ENCODE measurements at places on chromosomes 2 and 18.
A peak's percentile ranks its signal among the peaks of the same experiment; 100 is the strongest.

DNA sequence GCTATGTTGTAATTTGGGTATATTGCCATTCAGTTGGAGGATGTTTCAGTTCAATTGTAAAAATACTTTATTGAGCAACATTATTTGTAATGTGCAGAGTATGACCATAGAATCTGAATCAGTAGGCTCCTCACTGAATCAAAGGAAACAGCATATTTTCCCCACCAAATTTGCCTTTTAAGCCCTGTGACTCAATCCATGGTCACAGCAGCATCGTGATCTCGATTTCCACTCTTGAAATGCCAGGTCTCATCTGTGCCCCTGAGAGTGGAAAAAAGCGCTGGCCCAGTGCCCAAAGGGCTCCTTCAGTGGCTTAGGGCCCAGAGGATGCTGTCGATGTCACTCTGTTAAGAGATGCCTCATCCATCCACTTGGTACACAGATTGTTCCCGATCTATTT is 57.5 kb downstream of the FHOD3 start:
- peak; percentile 58 for DNase-seq

DNA sequence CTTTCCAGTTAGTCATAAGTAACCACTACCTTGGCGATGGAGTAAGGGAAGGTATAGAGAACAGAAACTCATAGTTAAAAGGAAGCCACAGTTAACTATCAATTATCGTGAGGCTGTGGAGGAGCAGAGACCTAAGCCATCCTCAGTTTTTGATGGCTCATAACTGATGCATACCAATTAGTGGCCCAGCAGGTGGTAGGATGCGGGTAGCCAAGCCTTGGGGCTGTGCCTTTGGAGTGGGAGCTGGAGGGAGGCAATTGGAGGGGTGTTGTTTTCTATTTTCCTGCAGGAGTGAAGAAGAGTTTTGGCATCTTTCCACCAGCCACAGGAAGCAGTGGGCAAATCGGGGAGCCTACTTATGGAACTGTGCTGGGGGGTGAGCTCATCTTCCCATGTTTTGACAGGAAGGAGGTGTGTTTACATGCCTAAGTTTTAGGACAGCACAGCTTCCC is 194.8 kb downstream of the TPGS2 start:
- peak; percentile 29 for DNase-seq

DNA sequence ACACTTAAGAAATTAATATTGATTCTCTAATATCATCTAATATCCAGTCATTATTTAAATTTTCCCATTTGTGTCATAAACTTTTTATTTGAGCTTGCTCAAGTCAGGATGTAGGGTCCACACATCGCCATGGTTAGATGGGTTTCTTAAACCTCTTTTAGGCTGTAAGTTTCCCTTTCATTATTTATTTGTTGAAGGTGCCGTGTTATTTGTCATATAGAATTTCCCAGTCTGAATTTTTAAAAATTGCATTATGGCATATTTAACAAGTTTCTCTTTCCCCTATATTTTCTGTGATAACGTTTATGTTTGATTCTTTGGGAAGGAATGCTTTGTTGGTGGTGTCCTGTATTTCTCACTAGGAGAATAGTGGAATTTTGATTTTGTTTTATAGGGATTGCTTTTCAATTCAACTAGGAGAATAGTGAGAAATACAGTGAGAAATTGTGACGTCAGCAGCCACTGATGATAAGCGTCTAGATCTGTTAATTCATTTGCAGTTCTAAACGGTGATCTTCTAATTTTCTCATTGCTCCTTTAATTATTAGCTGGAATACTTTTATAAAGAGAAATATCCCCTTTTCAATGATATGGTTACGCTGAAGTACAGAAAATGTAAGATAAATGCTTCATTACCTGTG is 44.6 kb upstream of the AAK1 start:
- no peak for DNase-seq

GRCh38 chr2:239246723-239247122 is 154.1 kb downstream of the HDAC4 start:
- peak; percentile 70 for DNase-seq

GRCh38 chr2:82795446-82795845 is 1663.6 kb downstream of the SUCLG1 start:
- DNase-seq = peak; percentile 79

DNA sequence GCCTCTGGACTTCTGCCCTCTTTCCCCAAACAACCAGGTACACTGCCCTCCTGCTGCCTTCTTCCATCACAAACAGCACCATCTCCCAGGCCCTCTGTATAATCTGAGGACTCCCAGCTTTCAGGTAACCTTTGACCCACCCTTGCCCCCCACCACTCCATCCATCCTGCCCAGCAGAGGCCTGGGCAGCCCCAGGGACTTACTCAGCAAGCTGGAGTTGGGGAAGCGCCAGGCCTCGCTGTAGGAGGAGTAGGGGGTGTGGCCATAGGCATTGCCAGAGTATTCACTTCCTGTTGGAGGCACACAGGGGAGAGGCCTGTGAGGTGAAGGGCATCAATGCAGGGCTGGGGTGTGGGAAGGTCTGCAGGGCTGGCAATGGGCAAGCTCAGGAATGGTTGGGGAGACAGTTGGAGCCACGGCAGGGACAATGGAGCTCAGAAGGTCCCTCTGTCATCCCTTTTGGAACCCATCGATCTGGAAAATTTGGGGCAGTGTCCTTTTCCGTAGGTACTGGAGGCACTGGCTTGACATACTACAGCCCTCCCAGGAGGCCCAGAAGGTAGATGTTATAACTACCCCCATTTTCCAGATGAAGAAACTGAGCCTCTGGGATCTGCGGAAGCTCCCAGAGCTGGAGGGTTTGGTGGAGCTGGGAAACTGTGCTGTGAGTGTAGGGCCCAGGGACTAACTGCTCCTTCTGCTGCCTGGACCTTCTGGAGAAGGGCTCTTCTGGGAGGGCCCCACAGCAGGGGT is 46.3 kb downstream of the PSD4 start:
- peak; percentile 64 for DNase-seq

GRCh38 chr2:11896386-11896785 is 150.0 kb downstream of the LPIN1 start:
- no peak for DNase-seq

- DNase-seq = no peak
These were observed 53.8 kb downstream of the CYP27C1 start for GRCh38 chr2:127166231-127166860.

- peak; percentile 73 for DNase-seq
These were observed 178.8 kb downstream of the ACKR3 start for GRCh38 chr2:236748385-236748784.

DNA sequence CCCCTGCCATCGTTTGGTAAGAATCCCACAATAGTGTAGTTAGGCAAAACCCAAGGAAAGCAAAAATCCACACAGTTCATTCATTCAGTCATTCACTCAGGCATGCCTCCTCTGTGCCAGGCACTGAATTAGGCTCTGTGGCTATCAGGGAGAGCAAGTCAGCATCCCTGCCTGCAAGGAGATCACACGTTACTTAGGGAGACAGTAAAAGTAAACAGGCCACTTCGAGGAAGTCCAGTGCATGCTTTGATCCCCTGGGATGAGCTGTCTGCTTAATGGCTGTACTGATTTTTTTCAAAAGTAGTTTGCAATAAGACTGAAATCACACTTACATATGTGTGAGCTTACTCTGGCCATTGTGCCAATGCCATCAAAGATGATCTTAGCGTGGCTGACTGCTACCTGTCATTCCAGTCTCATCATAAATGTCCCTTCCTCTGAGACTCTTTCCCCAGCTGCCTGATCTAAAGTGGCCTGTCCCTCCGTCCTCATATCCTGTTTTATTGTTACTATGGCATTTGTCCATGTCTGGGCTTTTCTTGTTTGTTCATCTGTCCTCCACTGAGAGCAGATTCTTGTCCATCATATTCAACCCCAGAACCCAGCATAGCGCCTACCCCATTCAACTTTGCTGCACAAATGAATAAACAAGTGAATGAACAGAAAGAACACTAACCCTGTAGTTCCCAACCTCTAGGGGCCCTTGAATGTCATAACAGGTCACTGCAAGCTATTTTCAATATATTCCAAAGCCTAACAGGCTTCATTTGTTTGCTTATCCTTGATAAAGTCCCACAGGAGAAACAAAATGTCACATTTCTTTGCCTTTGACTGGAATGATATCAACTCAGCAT is 84.1 kb downstream of the GALNT14 start:
- no peak for DNase-seq

DNA sequence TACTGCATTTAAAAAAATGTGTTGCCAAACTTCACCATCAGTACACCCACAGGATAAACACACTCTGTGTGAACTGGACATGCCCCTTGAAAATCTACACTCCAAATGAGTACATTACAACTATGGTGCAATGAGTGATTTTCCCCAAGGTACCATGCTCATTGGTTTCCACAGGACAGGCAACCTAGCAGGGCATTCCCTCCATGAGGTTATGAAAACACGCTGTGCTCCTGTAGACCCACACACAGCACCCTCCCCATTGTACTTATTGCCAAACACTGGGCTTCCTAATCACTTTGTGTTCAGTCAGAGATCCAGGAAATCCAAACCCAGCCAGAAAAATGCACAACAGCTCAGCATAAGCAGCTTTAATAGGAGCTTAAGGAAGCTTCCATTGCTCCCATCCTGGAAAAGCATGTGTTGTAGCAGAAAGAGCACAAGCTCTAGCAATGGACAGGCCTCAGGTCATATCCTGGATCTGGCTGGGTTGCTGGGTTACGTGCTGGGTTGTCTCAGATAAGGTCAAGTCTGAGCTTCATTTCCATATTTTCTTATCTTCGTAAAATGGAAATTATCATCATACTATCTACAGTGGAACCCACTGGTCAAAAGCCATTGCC is 20.8 kb upstream of the ATIC start:
- DNase-seq = no peak

GRCh38 chr2:136247204-136247950 is 129.4 kb upstream of the CXCR4 start:
- peak; percentile 66 for DNase-seq

GRCh38 chr2:172425336-172425735 is 2.0 kb upstream of the ITGA6 start:
- DNase-seq = no peak

DNA sequence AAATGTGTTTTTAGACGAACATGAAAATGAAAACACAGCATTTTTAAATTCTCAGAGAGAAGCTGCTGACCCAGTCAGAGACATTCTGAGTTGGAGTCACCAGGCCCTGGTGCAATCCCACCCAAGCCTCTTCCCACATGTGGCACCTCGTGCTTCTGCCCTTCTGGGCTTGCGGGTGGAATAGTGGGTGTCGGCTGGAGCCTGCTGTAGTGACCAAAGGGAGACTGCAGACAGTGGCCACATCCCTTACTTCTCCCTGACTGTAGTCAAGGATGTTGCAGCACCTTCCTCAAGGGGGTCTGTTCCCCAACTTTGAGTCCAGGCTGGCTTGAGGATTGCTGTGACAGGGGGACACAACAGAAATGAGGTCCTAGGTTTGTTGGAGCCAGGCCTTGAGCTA is 104.4 kb upstream of the GLI2 start:
- no peak for DNase-seq

- DNase-seq = no peak
These were observed 16.1 kb downstream of the MBP start for GRCh38 chr18:77116201-77117080.

GRCh38 chr2:58920001-58920400 is 678.9 kb upstream of the FANCL start:
- no peak for DNase-seq
